ENCODE measurements at places on chromosomes 3 and 15.

GRCh38 chr3:175606650-175607318 lies 747.6 kb downstream of the NAALADL2 start:
- DNase-seq = no peak

- no peak for DNase-seq
Observed at GRCh38 chr15:82792068-82792467, 13.8 kb downstream of the FSD2 start.

GRCh38 chr3:194237110-194237509 lies 101.2 kb downstream of the HES1 start:
- no peak for DNase-seq

DNA sequence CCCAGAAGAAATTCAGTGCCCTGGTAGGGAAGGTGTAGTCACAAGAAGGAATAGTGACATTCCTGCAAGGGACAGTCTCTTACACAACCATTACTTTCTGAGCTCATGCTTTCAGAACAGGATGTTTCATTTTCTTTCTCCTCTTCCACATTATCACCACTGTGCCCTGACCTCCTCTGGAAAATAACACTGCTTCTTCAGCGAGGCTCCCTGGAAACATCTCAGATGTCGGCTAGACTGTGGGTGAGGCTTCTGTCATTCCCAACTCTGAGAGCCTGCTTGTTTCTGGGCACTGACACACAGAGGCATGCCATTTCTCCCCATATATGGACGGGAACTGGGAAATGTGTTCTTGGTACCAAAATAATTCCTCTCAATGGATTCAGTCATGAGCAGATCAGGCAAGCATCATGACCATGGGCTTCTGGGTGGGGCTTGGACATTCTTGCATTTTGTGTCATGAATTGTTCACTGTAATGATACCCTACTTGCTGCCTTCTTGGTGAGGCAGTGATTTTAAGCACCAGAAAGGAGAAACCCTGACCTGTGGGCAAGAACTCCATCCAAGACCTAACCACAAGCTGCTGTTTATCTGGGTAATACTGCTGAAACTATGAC lies 14.3 kb upstream of the TNFAIP8L3 start:
- no peak for DNase-seq

DNA sequence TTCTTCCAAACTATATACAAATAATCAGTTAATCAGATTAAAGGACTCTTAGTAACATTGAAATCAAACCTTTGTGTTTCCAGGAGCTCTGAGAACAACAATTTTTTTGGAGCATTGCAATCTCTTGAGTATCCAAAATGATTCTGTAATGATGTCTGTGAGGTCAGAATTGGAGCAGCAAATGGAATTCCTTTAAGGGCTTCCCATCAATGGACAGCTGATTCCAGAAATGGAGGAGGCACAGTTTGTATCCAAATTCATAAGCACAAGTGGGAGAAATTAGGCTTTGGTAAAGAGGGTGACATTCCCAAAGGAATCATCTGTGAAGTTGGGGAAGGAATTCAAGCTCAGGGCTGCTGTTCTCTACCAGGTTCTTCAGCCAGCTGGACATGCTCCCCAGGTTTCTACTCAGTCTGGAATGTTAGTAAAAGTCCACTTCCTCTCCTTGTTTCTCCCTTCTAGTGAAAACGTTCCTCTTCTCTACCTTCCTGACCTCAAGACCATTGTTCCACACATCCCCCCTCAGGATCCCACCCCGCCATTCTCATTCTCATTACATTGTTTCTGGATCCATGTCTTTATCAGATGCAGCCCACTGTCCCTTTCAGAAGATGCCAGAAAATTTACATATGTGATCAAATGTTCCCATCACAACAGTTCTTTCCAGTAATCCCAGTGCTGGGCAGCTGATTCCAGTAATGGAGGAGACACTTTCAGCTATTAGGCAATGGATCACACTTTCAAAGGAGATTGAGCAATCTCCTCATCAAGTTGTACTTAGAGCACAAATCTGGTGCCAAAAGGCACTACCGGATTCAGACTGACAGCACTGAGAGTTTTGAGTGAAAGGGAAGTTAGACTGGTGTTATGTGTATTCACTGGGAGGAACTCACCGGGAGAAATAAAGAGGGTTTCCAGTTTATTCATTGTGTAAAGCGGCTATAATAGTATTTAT lies 391.3 kb upstream of the TPRG1 start:
- no peak for DNase-seq

DNA sequence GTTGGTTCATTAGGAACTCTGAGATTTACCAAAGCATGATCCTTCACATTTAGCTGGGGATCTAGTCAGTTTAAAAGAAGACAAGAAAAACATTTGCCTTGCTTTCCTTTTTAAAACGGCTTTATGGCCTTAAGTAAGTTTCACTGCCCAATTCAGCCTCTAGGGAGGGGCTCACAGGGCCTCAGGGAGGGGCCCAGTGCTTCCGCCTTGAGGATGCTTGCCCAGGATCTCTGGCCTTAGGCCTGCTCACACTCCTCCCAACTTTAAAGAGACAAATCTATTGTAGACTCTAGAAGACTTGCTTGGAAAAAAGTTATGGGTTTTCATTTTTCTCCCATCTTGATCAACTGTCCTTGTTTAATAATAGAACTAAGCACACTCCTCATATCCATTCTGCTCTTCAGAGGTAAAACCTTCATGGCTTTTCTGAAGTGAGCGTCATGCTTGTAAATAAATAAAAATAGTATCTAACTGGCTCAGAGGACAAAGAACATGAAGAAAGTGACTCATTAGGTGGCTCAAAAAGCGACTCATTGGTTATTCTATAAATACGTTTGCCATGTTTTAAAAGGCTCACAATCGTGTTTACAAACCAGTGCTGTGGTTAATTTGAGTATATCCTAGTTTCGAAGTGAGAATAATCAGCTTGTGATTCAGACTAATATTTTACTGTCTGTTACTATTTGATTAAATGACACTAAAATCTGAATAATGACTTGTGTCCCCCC lies 13.7 kb downstream of the PDHB start:
- DNase-seq = no peak

DNA sequence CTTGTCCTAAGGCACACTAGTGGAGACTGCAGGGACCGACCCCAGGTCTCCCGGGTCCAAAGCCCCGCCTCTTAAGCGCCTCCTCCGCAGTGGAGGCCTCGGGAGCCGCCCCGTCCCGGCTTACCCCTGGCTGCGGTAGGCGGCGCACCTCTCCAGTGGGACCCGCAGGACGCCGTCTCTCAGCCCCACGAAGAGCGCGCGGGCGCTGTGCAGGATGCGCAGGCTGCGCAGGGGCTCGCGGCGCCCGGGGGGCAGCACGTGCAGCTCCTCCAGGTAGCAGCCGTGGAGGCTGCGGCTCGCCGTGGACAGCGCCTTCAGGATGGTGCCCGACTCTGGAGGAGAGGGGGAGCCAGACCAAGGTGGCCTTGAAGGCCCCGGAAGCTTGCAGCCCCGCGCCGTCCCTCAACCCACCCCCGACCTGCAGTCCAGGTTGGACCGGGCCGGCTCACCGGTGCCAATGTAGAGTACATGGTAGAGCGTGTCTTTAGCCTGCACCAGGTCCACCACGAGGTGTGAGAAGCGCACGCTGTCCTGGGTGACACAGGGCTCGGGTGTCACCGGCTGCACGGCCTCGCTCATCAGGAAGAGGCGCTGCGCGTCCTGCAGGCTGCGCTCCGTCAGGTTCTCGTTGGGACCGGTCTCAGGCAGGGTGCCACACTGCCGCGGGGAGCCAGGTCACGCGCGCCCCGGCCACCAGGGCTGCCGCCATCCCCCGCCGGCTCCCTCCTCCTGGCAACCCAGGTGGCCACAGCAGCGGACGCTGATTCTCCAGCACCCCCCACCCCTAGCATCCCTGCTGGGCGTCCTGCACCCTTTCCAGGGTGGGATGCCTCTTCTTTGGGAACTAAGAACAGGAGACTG lies 105.5 kb downstream of the SEMA5B start:
- DNase-seq = no peak

- DNase-seq = no peak
Observed at GRCh38 chr15:84888639-84889038, 4.2 kb downstream of the SLC28A1 start.

GRCh38 chr3:193743702-193744047 lies 150.7 kb downstream of the OPA1 start:
- DNase-seq = no peak

DNA sequence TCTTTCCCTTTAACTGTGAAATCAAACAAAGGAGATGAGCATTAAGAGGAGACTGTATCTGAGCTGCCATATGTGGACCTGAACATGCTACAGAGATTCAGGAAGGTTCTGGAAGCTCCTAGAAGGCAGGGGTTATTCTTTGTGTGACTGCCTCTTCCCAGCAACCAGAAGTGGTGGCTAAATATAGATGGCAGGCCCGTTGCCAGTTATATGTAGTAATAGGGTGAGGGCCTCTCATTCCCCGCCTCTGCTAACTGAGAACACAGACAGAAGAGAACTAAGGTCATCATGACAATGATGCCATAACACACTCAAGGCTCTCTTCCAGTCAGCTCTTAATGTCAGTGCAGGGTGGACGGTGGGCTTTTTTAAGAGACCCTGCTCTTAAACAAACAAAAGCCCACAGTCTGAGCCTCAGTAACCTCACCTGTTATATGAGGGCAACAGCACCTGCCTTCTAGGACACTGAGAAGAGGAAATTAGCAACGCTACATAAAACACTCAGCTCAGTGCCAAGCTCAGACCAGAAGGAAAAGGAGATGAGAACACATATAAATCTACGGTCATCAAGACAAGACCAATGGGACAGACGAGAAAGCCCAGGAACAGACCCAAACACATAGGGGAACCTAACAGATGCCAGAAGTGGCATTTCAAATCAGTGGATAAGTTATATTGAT lies 22.3 kb downstream of the CFAP92 start:
- no peak for DNase-seq

GRCh38 chr15:78033864-78034263 lies 43.6 kb downstream of the TBC1D2B start:
- DNase-seq = no peak

GRCh38 chr3:103127737-103128136 lies 692.9 kb downstream of the ZPLD1 start:
- no peak for DNase-seq

- no peak for DNase-seq
Observed at GRCh38 chr15:85955501-85956391, 123.9 kb upstream of the AGBL1 start.

DNA sequence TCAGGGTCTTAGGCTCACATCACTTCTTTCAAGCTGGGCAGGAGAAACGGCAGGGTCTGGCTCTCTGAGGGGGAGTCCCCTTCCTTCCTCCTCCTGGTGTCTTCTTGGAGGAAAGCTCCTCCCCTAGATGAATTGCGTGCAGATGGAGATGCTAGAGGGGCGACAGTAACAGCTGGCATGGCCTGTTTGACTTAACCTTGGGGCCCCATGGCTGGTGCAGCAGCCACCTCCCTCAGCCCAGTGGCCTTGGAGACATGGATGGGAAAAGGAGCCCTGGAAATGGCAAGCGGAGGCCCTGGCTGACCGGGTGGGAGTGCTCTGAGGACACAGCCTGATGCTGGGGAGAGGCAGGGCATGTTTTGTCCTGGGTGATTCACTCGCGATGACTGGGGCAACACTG lies 20.2 kb downstream of the PAK6 start:
- no peak for DNase-seq

- no peak for DNase-seq
Observed at GRCh38 chr3:191283400-191283799, 45.8 kb upstream of the CCDC50 start.

DNA sequence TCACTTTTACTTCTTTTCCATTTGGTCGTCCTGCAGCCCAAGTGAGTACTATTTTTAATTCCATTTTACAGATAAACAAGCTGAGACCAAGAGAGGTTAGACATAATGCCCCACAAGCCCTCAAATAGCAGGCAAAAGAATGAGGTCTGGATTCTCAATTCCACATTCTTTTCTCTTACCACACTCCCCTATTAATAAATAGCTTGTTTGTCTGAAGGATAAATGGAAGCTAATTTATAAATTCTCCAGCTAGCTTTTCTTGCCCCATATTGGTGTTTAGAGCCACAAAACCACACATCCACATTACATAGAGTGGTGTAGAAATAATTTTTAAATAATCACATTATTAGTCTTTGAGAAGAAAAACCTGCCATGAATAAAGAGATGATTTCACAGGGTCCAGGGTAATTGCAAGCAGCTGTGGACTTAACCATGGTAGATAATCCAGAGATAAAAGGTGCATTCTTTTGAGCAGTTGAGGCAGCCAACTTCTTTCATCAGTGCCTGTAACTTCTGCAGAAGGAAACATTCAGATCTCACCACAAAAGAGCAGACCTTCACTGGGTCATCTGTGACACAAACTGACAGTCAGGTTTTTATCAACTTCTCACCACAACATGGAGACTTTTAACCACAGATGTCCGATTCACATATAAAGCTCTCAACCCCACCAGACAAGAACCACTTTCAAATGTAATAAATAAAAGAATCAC lies 313.4 kb upstream of the STT3B start:
- no peak for DNase-seq

DNA sequence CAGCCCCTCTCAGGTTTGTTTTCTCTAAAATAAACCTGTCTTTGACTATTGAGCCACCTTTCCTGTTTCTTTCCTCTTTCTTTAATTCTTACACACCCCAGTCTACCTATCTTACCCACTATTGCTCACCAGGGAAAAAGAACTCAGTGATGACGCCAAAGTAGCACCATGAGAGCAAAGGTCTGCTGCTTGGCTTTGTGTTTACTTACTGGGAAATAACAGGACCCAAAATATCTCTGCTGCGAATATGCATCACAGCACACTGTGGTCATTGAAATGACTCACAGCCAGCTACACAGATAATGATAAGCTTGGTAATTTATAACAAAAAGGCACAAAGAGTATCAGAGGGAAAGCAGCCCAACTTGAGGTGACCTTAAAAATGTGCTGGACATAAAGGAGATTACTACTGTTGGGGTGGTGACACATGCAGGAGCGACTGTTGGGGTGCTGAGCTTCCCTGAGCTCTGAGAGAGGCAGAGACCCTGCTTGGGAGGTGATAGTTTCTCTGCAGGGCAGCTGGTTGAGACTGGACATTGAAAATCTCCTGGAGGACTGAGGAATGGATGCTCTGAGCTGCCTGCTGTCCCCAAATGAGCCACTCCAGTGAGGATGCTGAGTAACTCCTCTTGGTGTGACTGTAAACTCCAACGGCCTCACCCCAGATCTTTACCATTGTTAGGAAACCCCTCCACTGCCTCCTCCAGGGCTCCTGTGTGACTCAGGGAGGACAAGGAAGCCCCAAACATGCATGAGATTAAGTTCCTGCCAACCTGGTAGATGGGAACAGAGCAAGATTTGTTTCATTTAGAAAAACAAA lies 14.5 kb downstream of the EFCAB12 start:
- no peak for DNase-seq
